ENCODE measurements at places on chromosomes 7 and 10. TPM values are rescaled to one million over a fixed set of nuclear protein-coding genes. Genes with fewer than 3 reads are reported as not detected.

Gene TMEM196
- not detected for polyA plus RNA-seq

Gene GPR37
- polyA plus RNA-seq: 0.04 TPM

Gene BNIP3
- polyA plus RNA-seq: 80.5 TPM

Gene SFTPD
- not detected for polyA plus RNA-seq

- DNase-seq: no peak
Observed at GRCh38 chr7:5572439-5572838, 148.8 kb upstream of the TNRC18 start.

DNA sequence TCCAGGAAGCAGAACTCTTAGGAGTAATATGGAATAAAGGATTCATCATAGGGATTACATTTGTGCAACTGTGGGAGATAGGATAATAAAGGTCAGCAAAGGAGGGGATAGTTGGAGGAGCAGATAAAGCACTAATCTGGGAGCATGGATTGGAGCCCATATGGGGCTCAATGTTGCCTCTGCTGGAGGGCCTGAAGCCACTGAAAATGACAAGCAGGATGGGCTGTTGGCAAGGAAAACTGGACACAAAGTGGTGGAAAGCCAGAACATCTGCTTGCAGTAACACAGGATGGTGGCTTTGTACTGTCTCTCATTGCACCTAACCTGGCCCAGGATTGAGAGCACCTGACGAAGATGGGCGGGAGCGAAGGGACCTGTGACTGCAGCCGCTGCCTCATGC is 15.0 kb upstream of the COMMD3 start:
- no peak for DNase-seq

DNA sequence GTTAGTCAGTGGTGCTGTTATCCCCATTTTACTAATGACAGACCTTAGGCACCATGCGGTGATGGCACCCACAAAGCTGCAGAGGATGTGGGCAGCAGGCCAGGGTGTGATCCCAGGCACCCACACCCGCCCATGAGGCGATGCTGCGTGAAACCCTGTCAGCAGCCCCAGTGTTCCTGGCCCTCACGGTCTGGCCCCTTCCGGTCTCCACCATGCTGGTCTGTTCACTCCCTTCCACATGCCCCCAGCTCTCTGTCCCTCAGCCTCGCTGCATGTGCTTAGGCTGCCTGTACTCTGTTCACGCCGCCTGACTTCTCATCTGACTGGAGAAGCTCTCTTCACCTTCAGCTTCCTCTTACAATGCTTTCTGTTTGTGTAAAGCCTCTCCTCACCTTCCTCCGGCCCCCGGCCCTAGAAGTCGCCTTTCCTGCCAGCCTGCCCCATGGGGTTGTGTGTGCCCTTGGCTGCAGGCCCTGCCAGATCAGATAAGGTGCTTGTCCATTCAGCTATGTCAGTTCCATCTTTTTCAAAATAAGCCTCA is 17.6 kb upstream of the ORAI2 start:
- DNase-seq: no peak

DNA sequence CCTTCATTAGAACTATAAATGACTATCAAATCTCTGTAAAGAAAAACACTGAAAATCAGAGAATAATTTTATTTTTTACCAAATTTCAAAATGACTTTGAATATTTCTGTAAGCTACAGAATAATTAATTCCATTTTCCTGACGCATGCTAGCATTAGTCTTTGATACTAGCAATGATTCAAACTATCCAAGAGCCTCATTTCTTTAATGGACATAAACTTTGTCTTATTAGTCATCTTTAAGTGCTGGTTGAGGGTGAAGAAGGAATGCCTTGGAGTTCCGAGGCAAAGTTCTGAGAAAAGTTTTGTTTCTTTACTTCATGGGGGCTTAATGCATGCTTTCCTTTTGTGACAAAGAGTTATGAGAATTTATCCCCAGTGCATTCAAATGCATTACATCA is 137.3 kb downstream of the AGMO start:
- DNase-seq: no peak

- DNase-seq: no peak
Observed at GRCh38 chr10:80917636-80918035, 379.9 kb downstream of the SH2D4B start.

DNA sequence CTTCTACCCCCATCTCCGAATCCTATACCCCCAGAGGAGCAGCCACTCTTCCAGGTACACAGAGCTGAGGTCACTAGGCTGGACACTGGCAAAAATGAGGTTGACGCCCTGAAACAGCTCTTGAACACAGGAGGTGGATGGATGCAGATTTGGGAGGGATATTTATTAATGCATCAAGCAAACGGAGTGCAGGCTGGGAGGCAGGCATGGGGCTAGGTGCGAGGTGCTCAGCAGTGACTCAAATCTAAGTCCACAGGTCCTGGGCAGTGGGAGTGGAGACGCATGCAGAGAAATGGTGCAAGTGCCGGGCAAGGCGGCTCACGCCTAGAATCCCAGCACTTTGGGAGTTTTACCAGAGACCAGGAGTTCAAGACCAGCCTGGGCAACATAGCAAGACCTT is 11.0 kb downstream of the GUSB start:
- DNase-seq: no peak

- DNase-seq: no peak
Observed at GRCh38 chr7:96135241-96135640, 186.7 kb downstream of the SLC25A13 start.

DNA sequence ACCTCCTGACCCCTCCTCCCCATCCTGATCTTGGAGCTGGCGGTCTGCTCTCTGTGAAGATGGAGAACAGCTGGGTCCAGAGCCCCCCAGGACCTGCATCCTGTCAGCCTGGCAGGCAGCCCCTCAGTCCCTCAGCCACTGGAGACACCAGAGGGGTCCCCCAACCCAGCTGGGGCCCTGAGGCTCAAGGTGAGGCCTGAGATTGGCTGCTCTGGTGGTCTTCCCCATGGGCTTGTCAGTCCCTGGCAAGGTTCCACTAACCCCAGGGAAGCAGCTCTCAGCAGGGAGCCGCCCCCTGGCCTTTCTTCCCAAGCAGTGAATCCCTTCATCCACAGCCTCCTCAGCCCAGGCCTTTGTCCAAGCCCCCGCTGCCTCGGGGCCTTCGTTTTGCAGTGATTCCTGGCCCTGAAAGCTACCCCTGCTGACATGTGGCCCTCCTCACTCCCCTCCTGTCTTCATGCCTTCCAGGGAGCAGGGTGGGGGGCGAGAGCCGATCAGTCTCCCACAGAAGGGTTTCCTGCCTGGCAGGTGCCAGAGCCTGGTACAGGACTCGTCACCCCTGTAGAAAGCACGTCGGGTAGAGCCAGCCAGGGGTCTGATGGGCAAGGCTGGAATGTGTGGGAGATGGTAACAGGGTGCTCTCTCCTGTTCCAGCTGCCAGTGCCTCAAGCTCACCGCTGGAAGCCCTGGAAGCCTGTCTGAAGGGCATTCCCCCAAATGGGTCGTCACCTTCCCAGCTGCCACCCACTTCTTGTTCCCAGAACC is 48.5 kb downstream of the ZNF467 start:
- DNase-seq: no peak

DNA sequence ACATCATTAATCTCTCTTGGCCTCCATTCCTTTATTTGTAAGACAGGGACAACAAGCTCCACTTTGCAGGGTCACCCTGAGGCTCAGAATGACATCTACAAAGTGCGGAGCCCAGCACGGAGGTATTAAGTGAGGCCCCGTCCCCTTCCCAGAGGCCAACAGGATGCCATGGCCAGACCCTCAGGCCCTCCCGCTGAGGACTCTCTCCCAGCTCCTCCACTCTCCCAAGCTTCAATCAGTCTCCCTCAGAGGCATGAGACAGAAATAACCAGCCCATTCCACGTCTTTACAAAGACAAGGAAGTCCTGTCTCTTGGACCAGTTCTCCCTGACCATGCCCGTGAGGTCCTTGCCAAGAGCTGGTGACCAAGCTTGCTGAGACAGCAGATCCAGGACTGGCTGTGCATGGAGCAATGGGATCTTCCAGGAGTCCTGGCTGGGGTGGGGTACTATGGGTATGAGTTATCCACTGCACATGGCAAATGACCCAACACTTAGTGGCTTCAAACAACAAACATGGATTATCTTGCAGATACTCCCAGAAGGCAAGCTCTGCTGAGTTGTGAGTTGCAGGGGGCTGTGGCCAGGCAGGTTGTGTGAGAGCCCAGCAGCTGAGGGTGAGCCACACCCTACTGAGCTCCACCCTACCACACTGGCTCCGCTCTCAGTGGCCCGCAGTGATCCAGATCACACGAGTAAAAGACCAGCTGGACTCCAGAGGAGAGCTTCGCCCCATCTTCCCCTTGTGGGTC is 4.3 kb upstream of the PPIF start:
- no peak for DNase-seq

Data from heart right ventricle (tissue), 16 donors.